Stimulated activated CD8-positive, alpha-beta memory T cell treated with anti-CD3 and anti-CD28 coated beads, Interleukin-4, amount 100 ng/mL, for 48 hours (primary cell): ENCODE measurements at places on chromosomes 16 and 17.

- DNase-seq = no peak
Observed at GRCh38 chr17:44967907-44968224, 237 bp downstream of the C1QL1 start.

DNA sequence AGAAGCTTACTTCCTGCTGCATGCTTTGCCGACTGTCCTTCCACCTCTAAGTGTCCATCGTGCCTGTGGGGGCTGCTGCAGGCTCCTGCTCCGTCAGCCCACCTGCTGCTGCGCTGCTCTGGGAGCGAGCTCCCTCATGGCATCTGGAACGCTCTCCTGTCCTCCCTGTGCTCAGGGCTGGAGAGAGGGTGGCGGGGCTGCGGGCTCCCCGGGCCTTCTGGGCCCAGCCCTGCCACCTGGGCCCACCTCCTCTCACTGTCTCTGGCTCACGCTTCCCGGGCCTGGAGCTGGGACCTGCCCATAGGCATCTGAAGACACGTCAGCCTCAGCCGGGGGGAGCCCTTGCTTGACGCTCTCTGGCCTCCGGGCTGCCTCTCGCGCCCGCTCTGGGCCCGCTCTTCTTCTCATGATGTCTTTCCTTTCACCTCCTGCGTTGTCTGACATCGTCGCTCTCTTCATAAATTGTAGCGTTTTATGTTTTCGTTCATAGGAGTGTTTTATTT is 27.0 kb downstream of the NME3 start:
- DNase-seq = no peak

- no peak for DNase-seq
Observed at GRCh38 chr17:55444471-55445441, 23.1 kb upstream of the MMD start.

DNA sequence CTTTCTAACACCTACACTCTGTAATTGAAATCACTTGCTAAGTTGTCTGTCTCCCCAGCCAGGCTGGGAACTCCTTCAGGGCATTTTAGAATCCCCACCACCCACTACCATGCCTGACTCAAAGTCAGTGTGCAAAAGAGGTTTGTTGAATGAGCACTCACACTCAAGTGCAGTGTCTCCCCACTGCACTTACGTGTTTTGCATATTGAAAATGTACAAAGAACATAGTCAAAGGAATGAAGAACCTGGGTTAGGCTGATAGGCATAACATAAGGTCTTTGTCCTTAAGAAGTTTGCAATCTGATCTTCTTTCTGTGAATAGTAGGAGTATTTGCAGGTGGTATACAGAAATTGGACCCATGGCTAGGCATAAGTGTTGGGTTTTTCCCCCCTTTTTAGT is 33.8 kb upstream of the DDX52 start:
- DNase-seq = no peak

GRCh38 chr17:68397108-68397536 is 60.2 kb downstream of the WIPI1 start:
- no peak for DNase-seq

DNA sequence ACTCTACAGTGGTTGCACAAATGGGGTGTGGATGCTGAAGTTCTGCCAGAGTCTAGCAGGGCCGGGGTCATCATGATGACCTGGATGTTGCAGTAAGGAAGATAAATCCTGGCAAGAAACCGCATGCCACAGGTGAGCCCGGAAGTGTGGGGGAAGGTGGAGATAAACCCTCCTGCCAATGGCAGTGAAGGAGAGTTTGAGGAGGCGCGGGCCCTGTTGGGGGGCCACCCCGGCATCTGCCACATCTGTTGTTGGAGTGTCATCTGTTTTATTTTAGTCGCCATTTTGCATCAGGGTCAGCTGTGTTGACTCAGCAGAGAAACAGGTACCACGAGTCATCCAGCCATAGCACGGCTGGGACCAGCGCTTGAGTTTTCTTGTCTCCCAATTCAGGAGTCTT is 173.8 kb upstream of the CHMP6 start:
- no peak for DNase-seq

- DNase-seq = no peak
Observed at GRCh38 chr17:81117672-81118198, 47.6 kb upstream of the PVALEF start.

- DNase-seq = no peak
Observed at GRCh38 chr17:78005452-78006171, 47.1 kb downstream of the TNRC6C start.

- DNase-seq = no peak
Observed at GRCh38 chr16:53894686-53895085, 190.7 kb downstream of the FTO start.

GRCh38 chr16:919658-920050 is 51.1 kb downstream of the LMF1 start:
- no peak for DNase-seq

- no peak for DNase-seq
Observed at GRCh38 chr16:64094181-64094965, 1027.5 kb downstream of the CDH11 start.
